ENCODE measurements at places on chromosomes 4 and X. TPM values are rescaled to one million over a fixed set of nuclear protein-coding genes. Genes with fewer than 3 reads are reported as not detected.

GRCh38 chr4:165369522-165369921, 9.3 kb upstream of the CPE start:
- DNase-seq = no peak

DNA sequence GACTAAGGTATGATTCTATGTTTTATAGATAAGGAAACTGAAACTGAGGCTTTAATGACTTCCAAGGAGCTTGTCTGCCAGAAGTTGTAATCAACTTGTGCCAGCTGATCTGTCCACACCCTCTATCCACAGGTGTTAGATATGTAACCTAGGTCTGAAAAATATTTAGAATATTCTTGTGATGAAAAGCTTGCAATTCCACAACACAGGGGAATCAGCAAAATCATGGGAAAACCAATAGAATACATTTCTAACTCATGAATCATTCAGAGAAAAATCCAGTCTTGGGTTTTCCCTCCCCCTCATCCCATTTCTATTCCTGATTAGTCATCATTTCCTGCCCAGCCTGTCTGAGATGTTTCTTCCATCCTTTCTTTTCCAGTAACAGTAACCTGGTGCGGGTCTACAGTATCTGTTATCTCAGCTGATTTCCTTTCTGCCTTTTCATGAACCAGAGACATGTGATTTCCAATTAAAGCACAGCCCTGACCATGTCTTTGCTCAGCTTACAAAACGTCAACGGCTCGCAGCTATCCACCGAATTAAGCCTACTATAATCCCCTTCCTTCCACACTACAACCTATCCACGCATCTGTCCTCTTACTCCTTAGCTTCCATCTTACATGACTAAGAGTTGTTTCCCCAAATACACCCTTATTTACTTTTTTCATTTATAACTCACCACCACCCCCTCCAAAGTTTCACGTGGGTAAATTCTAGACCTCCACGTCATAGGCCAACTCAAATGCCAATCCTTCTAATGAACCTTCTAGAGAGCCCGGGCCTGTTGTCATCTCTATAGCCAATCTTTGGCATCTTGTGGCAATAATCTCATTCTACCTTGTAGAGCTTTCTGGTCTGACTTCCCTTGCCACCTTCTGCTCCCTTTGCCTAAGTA, 961 bp upstream of the NOCT start:
- peak; percentile 88 for DNase-seq

The MAGEA10 gene
- total RNA-seq = 0.24 TPM

The F8A3 gene
- not detected for total RNA-seq

- no peak for DNase-seq
Observed at GRCh38 chrX:98755912-98756311, 1654.2 kb downstream of the PCDH19 start.

The TKTL2 gene
- total RNA-seq = 1.7 TPM

The UBE2D3 gene
- total RNA-seq = 295 TPM

The MBNL3 gene
- total RNA-seq = 22.9 TPM

DNA sequence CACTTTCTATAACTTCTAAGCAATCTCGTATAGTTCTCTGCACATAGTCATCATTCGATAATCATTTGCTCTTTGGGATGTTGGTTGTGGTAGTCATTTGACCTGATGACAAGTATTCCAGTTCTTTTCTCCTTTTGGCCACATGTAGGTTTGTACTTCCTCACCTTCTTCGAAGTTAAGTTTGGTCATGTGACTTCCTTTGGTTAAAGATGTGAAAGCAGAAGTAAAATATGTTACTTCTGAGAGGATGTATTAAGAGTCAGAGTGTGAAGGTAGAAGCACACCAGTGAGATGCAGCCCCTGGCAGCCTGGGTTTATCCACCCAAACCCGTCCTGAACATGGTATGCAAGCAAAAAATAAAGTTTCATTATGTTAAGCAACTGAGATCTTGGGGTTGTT, 48.9 kb upstream of the ZNF518B start:
- no peak for DNase-seq

The ABLIM2 gene
- total RNA-seq = 0.96 TPM

DNA sequence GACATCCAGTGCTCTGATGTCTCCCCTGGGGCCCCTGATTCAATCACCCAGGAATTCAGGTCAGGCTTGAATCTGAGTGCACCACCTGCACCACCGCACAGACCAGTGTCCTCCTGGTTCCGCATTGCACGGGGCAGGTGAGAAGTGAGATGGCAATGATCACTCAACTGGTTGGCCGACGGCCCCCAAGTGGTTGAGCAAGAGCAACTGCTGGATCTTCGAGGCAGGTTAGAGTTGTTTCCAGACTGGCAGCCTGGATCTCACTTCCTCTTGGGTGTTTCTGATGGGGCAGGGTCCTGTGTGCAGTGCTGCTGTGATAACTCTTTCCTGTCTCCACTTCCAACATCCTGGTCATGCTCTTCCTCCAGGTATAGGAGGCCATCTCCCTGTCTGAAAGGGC, 50.4 kb downstream of the C4orf50 start:
- no peak for DNase-seq

The TMEM144 gene
- 25.5 TPM for total RNA-seq

- DNase-seq = no peak
Observed at GRCh38 chr4:1241936-1242505, 6.9 kb downstream of the CTBP1 start.

- DNase-seq = peak; percentile 7
Observed at GRCh38 chrX:18098763-18099162, 121.9 kb downstream of the BEND2 start.

- no peak for DNase-seq
Observed at GRCh38 chr4:96379524-96379923, 539.6 kb downstream of the PDHA2 start.

The GAGE12H gene
- total RNA-seq = not detected

DNA sequence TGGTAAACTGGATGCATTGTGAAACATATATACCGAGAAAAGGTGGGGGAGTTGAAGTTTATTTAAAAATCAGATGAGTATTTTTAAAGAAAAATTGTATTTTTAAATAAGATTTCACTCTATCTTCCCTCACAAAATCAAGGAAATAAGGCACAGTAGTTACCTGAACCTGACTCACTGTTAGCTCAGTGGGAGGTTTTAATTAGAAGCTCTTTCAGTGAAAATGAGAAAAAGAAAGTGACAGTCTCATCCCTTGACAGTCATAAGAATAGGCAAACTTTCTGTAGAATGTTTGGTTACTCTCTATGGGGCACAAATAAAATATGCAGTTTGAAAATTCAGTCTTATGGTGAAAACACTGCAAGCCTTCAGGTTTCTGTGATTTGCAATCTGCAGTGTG, 49.7 kb downstream of the GRXCR1 start:
- no peak for DNase-seq

DNA sequence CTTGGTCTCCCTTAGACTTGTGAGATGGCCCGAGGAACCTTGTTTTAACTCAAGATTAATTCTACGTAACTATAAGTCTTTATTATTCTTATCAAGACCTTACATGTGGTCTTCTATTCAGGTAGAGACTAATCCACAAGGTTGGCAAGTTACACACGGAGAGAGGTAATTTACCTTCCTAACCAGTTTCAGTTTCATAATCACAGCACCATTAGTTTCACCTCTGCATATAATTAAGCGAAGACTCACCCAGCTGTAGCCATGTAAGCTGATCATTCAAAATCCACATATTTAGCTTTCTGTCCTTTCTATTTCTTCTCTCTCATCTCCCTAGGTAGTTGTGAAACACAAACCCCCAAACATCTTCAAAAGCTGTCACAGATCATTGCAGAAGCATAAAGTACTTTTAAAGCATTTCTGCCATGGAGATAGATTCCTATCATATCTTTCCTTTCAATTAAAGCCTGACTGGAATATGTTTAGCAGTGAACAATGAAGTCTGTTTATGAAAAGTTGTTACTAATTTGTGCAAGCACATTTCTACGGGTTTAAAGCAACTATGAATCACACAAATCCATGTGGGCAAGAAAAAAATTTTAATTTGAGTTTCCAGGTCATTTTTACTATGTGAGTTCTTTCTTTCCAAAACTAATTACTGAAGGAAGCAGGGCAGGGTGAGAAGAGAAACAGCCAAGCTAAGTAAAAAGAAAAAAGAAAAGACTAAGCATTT, 78.5 kb downstream of the BTC start:
- no peak for DNase-seq

GRCh38 chrX:40012868-40013265, 84.9 kb downstream of the BCOR start:
- no peak for DNase-seq

The TEX13C gene
- total RNA-seq = 2.6 TPM

The NALF2 gene
- total RNA-seq = 0.24 TPM

The OR13H1 gene
- total RNA-seq = 1.9 TPM

DNA sequence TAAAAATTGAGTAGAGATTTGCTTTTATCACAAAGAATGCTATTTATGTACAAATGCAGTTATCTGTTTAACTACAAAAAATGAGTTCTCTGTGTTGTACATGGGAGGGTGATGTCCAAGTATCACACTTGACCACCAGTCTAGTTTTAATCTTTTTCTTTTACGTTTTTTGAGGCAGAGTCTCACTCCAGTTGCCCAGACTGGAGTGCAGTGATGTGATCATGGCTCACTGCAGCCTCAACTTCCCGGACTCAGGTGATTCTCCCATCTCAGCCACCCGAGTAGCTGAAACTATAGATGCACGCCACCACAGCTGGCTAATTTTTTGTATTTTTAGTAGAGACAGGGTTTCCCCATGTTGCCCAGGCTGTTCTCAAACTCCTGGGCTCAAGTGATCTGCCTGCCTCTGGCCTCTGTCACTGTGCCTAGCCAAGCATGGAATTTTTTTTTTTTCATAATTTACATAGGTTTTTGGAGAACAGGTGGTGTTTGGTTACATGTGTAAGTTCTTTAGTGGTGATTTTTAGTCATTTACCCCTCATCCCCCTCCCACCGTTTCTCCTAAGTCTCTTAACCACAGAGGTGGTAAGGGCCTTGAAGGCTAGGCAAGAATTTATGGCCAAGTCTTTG, 47.9 kb upstream of the RPA4 start:
- no peak for DNase-seq

DNA sequence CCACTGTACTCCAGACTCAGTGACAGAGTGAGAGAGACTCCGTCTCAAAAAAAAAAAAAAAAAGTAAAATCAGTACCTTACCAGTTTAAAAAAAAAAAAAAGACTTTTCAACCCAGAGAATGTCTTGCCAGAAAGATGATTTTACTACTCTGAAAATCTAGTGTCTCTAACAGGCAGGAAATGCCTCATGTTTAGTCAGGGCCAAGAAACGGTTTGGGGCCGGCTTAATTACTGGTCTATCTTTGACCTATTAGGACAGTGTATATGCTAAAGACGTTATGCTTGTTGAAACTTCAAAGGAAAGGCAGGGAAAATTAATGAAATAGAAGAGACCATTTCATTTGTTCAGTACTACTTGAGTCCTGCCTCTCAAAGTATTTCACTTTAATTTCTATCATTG, 9.9 kb downstream of the BEND4 start:
- no peak for DNase-seq

The TLL1 gene
- 2.6 TPM for total RNA-seq

The RHOH gene
- 3.4 TPM for total RNA-seq

The UCP1 gene
- 1.2 TPM for total RNA-seq

DNA sequence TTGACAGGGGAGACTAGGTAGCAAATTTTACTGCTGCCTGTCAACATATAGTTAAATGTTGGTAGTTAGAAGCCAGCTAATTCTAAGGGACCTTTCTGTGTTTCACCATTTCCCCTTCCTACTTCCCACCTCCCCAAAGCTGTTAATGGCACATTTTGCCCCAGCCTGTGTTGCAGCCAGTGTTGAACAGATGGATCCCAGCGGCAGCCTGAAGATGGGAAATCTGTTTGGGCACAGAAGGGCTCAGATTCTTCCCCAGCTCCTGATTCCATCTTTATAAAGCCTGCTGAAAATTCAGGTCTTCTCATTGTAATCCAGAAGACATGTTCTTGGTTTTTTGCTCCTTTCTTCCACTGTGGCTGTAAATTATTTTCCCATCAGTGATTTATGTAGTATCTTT, 89.0 kb downstream of the SPRY1 start:
- no peak for DNase-seq

DNA sequence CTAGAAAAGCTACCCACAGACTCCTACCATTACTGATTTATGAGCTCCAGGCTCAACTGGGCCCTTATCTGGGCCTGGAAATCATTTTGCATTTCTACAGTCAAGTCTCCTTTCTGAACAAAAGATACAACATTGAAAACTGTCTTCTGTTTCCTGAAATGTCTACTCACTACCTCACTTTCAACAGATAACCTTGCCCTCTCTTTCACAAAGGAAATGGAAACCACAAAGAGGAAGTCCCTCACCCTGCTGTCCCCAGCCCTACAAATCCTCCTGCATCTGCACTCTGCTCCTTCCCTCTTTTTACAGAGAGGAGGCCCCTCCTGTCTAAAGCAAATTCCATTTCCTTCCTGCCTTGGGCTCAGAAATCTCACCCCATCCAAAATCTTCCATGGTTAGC, 24.8 kb upstream of the CYBB start:
- peak; percentile 19 for DNase-seq

The GRIA2 gene
- total RNA-seq = 4.1 TPM

The CT45A10 gene
- total RNA-seq = not detected

DNA sequence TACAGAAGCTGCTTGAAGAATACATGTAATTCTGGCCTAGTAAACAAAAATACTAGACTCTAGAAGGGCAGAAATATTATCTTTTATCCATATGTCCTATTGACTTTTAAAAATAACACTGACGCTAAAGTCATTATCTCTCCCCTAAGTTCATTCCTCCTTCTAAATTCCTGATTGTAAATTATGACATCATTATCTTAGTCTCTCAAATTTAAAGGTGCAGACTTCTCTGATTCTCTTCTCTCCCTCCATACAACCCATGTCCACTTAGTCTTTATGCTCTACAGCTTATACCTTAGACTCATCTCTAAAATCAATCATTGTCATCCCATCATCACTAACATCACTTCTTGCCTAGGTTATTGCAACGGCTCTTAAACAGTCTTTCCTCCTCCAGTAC, 327.9 kb upstream of the GRIA3 start:
- DNase-seq = no peak

- DNase-seq = no peak
Observed at GRCh38 chrX:2594491-2594890, 93.7 kb upstream of the DHRSX start.

GRCh38 chrX:71617742-71618141, 569 bp downstream of the CXCR3 start:
- no peak for DNase-seq

GRCh38 chrX:129785160-129785947, 5.6 kb downstream of the SASH3 start:
- DNase-seq = no peak

DNA sequence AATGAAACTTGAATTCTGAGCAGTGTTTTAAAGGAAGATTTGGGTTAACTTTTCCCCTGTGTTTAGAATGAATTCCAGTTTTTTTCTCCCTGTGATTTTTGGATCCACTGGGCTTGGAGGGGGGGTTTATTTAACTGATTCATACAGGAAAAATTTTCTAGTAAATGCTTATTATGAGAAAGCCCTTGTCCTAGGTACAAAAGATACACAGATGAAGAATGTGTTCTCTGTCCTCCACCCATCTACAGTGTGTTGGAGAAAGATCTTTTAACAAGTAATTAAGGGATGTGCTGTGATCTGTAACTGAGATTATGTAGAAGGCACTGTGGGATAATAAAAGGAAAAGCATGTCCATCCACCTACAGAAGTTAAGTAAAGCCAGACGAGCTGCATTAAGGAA, 103.9 kb downstream of the STIM2 start:
- DNase-seq = no peak

- peak; percentile 55 for DNase-seq
Observed at GRCh38 chr4:158807691-158808090, 38.9 kb downstream of the FNIP2 start.

The NFXL1 gene
- total RNA-seq = 6.5 TPM

- no peak for DNase-seq
Observed at GRCh38 chr4:66095065-66095464, 424.8 kb upstream of the EPHA5 start.

All from umbilical cord (tissue), 2 donors.